ENCODE measurements at places on chromosomes 3 and 15.

DNA sequence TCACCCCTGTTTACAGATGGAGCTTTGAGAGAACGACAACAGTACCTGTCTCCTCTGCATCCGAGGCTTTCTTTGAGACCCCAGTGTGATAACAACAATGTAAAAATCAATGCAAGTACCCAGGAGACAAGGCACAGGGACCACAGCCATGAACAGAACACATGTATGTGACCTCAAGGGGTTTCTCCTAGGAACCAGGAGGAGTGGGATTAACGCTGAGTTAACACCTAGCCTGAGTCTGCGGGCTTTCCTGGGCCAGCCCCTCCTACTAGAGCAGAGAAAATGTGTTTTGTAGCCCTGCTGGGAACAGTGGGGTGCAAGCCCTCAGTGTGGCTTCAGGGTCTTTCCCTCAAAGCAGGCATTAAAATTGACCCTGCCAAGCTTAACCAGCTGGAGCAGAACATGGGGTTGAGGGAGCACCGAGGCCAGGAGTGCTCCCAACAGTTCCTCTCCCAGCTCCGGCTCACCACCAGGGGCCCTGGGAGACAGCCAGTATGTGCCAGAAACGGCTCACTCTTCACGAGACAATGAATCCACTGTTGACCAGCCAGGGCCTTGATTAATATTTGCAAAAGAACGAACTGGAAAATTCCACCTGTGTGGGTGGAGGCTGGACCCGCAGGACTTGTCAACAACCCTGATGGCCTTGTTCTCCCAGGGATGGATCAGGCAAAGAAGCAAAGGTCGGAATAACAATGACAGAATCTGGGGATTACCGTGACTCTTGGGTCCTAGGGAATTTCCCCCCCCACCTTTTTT, 3.6 kb downstream of the CHDH start:
- DNase-seq: no peak

DNA sequence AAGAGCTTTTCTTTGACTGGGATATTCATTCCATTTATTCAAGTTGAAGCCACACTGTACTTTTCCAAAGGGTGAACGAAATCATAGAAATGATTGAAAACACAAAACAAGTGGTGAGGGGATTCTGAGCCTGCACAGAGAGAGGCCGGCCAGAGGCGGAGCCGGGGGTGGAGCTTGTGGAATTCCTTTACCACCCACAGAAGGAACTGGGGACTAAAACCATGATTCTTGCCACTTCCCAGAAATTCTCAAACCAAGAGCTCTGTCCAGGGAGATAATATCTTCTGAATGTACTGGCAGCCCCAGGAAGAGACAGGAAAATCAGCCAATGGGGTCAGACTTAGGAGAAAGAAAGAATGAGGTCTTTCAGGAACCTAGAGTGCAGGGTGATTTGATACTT, 20.8 kb downstream of the FBN1 start:
- no peak for DNase-seq

GRCh38 chr15:73712107-73712506, 27.9 kb downstream of the CD276 start:
- no peak for DNase-seq

DNA sequence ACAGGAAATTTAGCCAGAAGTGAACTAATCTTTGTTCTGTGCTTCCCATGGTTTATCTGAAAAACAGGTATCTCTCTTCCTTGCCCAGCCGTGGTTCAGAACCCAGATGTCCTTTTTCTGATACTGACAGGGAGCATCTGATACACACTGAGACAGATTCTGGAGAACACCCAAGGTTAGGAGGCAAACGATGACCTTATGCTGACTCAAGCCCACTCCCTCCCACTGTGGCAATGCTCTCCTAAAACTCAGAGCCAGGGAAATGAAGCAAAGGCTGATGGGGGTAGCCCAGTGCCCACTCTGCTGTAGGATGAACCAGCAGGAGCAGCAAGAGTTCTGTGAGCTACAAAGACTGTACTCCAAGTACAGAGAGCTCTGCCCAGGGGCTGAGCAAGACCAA, 225.1 kb downstream of the NTRK3 start:
- DNase-seq: no peak

DNA sequence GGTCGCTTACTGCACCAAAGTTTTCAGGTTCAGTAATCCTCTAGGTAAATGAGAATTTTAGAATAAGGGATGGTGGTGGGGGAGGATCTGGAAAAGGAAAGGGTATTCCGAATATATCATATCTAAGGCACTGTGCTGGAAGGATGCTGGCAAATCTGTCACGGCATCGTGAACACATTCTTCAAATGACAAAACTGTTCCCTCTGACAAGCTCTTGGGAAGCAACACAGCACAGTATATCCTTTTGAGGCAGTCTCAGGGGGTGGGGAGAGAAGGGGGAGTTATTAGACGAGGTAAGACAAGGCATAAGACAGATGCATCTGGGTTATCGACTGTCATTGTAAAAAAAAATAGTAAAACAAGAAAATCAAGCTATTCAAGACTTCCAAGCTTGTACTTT, 289.6 kb upstream of the LRRN1 start:
- no peak for DNase-seq

DNA sequence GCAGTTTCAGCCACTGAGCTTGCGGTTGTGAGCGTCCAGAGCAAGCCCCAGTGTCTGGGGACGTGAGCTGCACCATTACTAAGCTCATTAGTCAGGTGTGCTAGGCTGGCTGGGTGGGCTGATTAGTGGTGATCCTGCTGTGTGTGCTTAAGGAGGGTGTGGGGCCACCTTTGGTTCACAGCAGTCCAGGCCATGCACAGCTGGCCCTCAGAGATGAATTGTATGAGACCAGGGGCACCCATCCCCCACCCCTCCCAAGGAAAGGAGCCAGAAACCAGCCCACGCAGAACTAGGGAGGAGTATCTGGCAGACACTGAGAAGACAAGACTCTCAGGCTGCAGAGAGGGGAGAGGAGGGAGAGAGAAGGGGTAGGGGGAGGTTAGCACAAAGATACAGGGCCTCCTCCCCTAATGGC, 3.8 kb downstream of the TYRO3 start:
- no peak for DNase-seq

- no peak for DNase-seq
Observed at GRCh38 chr3:135844386-135844785, 121.1 kb upstream of the PPP2R3A start.

- DNase-seq: no peak
Observed at GRCh38 chr3:155423526-155424322, 130.2 kb upstream of the STRIT1 start.

DNA sequence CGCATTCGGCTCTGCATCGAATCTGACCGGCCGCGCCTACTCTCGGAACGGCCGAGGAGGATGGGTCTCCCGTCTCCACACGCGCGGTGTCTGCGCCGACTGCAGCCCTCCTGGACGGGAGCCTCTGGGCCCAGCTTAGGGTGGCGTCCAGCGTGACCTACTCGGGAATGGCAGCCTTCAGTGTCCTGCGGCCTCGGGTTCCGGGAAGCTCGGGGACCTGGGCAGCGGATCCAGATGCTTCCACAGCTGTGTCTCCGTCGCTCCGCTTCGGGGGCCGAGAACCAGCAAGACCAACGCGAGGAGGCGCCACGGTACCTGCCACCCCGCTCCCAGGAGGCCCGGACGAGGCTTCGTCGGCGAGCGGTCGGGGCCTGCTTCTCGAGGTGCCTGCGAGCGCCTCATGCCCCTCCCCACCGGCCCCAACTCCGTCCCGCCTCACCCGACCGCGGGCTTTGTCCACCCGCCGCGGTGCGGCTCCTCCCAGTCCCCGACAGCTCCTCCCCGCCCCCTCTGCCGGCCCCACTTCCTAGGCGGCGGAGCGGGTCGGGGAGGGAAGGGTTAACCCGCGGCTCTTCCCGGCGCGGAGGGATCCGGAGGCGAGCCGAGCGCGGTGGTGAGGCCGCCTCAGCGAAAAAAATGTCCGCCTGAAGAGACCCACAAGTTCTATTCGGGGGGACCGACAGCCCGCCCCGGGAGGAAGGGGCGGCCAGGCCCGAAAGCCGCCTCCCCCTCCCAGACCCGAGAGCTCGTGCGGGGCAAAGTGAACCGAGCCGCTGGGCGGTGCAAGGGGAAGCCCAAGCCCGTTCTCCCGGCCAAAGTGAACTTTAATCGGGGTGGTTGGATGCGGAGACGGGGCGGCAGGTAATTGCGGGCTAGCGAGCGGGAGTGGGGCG, at the start of gene TCF12:
Gene TCF12, plus strand, starts transcription at position 599 of the 893 bp plus-strand sequence. CDS start 1,270 bp downstream, outside the sequence.
- DNase-seq: peak; percentile 97

DNA sequence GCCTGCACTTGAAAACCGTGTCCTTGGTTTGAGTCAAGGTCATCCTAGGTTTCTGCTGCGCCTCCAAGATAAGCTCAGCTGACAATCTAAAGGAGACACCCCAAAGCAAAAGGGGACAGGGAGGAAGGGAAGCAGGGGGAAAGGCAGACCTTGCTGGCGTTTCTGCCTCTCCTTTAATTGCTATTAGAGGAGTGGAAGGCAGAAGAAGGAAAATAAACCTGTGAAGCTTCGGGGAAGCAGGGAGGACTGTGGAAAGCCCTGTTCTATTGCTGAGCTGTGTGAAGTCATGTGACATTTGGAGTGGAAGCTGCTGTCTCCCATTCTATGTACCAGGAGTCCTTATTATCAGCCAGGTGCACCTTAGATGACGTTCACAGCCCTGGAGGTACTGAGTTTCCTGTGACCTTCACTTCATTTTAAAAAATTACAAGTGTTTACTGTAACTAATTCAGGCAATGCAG, 21.5 kb upstream of the CHD2 start:
- no peak for DNase-seq

DNA sequence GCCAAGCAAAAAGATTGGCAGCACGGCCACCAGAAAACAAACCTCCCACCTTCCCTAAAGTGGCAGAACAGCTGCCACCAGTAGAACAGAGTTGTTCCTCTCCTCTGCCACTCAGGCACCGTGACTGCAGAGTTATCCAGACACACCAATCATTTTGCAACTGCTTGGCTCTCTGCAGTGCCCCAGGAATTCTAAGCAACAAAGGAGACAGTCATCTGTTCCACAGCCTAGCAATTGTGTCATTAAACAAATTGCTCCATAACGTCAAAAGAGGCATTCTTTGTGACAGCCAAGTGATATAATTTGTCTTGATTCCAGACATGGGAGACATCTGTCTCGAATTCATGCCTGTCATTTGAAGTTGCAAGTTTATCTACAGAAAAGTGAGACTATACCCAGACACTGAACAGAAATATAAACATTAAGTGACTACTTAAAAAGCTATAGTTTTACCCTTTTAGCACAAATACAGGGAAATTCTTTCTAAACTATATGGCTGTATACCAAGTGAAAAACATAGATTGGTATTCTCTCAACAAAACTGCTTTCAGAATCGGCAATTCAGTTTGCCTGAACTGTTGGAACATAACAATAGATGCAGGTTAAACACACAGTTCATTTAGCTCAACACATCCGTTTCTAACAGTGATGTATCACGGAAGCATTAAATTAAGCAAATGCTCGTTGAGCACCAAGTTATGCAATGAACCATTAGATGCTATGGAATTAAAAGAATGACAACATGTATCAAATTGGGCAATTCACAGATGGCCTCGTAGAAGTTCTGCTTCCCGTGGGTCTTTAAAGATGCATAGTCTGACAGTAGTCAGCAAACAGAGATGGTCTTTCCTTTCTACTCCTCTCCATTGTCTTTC, 281.3 kb downstream of the FGF12 start:
- DNase-seq: peak; percentile 6

GRCh38 chr15:83652626-83653204, 1.2 kb upstream of the ADAMTSL3 start:
- no peak for DNase-seq

GRCh38 chr15:88990185-88990679, 77.1 kb upstream of the MFGE8 start:
- DNase-seq: no peak

DNA sequence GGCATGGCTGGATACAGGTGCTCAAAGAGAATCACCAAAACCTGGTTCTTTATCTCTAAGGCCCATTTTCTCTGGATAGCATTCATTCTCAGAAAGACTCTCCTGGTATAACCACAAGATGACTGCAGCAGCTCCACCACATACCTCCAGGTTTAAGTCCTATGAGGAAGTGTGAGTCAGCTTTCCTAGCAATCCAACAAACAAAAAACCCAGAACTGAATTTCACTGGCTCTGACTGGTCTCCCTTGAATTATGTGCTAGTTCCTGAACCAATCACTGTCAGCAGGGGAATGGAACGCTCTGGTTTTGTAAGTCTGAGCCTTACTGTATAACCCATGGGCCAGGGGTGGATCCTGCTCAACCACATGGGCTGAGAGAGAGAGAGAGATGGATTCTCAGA, 27.2 kb downstream of the MRPL46 start:
- peak; percentile 52 for DNase-seq

DNA sequence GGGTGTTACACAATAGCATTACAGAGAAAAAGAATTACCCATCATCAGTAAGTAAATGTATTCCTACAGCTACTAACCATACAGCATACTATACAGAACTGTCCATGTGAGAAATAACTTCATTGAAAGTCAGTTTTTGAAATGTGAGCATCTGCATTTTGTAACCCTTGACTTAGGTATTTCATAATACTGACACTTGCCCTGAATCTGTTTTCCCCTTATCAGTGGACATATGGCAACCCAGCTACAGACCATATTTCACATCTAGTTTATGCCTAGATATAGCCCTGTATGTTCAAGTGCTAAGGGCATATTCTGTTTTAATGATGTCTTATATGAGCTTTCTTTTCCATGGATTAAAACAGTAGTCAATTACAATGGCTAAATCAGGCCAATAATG, 297.6 kb downstream of the TBC1D5 start:
- DNase-seq: no peak

DNA sequence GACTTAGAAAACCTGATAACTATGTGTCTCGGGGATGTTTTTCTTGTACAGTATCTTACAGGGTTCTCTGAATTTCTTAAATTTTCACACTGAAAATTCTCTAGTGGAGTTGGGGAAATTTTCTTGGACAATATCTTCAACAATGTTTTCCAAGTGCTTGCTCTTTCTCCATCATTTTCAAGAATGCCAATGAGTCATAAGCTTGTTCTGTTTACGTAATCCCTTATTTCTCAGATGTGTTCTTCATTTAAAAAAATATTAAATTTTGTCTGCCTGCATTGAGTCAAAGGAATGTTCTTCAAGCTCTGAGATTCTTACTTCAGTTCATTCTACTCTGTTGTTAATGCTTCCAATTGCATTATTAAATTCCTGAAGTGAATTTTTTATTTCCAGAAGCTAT, 21.9 kb upstream of the PLSCR2 start:
- peak; percentile 33 for DNase-seq

DNA sequence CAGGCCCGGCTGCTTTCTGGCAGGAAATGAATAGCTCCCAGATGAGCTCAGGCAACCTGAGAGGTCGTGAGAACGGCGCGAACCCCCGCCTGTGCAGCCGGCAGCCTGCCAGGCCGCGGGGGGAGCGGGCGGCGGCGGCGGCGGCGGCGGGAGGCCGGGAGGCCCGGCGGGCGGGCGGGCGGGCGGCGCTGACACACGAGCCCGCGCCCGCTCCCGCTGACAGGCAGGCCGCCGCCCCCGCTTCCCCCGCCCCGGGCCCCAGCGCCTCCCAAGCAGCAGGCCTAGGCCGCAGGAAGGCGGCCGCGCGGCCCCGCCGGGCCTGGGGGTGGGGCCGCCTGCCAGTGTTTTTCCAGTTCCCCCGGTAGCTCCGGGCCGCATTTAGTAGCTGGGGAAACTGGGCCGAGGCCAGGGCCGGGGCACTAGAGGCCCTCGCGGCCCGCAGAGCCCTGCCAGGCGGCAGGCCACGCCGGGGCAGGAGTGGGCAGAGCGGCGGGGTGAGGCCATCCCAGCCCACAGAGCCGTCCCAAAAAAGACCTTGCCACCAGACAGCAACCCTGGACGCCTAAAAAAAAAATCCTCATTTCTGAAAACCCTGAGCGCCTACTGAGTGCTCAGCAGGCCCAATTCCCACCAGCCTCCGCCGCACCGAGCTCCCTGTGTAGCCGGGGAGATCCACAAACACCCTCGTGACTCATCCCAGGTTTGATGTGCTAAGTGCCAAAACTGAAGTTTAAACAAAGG, 5.6 kb downstream of the HES1 start:
- DNase-seq: peak; percentile 96
